ELR (cell line): ENCODE measurements at places on chromosomes 2 and 18.

DNA sequence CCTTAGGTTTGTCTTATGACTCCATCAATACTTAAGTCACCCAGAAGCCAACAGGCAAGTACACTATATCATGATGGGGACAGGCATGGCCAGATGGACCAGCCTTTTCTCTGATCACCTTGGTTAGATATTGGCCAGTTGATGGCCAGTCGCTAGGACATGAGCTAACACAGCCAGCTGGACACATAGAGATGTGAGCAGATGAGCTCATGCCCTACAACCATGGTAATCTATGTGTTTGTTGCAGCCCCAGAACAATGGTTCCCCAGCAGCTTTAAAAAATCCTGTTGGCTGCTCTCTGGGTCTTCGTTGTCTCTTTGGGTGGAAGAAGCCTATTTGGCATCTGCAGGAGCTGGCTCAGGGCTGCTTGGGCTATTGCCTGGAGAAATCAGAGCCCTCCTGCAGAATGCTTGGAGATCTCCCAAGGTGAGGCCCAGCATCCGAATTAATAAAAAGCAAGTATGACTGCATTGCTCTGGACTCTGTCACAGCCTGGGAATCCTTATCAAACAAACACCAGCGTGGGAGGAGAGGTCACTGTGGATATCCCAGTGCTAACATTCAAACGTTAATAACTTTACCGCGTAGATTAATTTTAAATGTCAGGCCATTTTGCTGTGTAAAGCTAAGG, 62.3 kb upstream of the KLHL29 start:
- no peak for DNase-seq

DNA sequence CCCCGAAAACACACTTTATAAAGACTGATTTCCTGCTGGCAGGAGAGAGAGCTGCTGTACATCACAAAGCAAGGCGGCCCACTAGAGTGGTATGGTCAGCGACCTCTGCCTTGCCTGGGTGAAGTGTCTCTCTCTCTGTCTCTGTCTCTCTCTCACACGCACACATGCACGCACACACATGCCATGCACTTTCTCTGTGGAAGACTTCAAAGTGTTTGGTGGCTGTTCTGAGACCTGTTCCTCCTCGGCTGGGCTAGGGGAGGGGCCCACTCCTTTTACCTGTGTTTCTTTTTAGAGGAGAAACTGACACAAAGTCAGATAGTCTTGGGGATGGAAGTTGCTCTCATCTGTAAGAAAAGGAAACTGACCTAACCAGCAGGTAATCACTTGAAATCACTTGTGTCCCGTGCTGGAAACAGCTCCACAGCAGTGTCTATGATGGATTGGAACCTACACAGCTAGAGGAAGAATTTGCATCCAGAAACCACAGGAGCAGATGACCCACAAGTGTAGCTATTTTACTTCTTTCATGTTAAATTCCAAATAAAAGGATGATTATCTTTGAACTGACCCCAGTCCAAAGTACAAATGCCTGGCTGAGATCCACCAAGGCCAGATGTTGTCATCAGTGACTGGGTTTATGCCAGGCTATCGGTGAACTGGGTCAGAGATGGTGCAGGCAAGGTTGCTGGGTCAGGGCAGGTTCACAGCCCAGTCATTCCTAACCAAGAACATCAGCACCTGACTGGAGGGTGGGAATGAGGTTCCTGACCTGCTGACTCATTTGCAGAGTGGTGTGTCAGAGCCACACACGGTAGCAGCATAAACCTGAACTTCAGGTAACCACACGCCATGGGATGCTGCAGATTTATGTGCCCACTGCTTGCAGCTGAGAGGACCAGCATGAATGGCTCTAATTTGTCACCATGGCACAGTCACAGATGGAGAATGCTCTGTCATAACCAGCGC, 63.0 kb downstream of the NPAS2 start:
- peak; percentile 51 for DNase-seq

- peak; percentile 26 for DNase-seq
Observed at GRCh38 chr18:46096651-46097300, 1.3 kb downstream of the ATP5F1A start.

GRCh38 chr2:86337244-86337835, at the start of gene REEP1:
REEP1 (minus strand) TSS chr2:86337626; CDS start chr2:86337510, 116 bp downstream.
- DNase-seq = peak; percentile 33

GRCh38 chr2:169507698-169508097, 1.8 kb upstream of the KLHL41 start:
- peak; percentile 88 for DNase-seq
